ENCODE measurements at places on chromosomes 6 and 20.

DNA sequence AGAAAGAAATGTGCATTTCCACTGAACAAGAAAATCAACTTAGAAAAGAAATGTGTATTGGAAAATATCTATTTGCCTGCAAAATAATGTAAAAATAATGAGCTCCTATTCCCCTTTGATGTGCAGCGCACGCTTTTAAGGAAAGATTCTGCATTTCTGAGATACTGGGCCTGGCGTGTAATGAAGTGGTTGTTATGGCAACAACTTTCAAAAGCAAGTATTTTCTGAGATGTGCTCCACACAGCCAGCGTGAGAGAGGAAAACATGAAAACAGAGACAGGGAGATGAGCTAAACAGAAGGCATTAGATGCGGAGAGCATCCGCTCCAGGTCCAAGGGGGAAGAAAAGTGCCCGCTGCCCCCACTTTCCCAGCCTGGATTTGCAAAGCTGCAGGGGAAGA is 39.1 kb upstream of the GTSF1L start:
- no peak for DNase-seq

DNA sequence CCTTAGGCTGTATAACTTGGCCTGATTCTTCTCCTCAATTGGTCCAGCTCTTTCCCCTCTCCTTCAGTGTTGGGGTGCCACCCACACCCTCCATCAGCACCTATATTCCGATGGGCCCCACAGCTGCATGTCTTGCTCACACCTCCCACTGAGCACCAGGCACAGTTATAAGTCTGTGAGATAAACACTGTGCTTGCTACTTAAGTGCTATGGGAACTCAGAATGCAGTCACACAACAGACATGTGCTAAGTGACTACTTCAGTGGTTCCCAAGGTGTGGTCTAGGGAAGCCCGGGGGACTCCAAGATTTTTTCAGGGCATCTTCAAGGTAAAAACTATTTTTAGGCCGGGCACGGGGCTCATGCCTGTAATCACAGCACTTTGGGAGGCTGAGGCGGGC is 7.3 kb downstream of the ZC3H12D start:
- DNase-seq: no peak

GRCh38 chr6:84258866-84259265 is 31.4 kb upstream of the CEP162 start:
- no peak for DNase-seq

GRCh38 chr6:33433544-33434191 is 13.8 kb downstream of the SYNGAP1 start:
- peak; percentile 29 for DNase-seq

- no peak for DNase-seq
Measured at GRCh38 chr20:25319241-25320034, 71.2 kb downstream of the ABHD12 start.

GRCh38 chr6:112296122-112296521 is 41.8 kb upstream of the LAMA4 start:
- DNase-seq: no peak

GRCh38 chr6:143642403-143642802 is 35.4 kb upstream of the PHACTR2 start:
- no peak for DNase-seq

- no peak for DNase-seq
Measured at GRCh38 chr6:21382821-21383449, 210.6 kb upstream of the SOX4 start.

GRCh38 chr6:8545336-8545735 is 110.0 kb upstream of the SLC35B3 start:
- DNase-seq: no peak

DNA sequence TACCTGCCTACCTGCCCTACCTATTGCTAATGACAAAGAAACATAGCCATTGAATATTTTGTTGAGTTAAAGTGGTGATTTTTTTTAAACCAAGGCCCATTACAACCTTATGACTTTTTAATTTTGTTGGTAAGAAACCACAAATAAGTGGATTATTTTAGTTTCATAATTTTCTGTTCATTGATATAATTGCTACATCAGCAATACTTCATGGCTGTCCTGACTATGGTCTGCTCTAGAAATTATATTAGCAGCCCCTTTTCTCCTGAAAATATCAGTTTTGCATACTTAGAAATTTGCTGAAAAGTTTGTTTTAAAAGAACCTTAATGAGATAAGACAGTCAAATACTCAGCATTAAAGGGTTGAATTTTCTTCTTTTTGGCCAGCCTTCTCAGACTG is 106.5 kb downstream of the HIVEP1 start:
- DNase-seq: no peak

DNA sequence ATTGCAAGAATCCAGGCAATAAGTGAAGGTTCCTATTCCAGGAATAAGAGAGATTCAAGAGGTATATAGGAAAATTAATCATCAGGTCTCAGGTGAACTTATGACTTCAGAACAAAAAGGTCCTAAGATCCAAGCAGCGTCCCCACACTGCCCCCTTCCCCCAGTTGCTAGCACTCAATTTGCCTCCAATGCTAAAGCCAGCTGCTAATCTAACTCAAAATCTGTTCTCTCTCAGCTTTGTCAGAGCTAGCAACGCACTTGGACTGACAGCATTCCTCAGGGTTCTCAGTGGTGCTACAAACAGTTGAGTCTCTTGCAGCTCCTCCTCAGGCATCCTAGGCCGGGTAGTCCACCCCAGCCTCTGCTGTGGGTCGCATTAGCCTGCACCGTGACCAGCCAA is 148.3 kb downstream of the RFX6 start:
- DNase-seq: no peak

GRCh38 chr6:31209137-31209536 is 38.7 kb upstream of the POU5F1 start:
- no peak for DNase-seq

DNA sequence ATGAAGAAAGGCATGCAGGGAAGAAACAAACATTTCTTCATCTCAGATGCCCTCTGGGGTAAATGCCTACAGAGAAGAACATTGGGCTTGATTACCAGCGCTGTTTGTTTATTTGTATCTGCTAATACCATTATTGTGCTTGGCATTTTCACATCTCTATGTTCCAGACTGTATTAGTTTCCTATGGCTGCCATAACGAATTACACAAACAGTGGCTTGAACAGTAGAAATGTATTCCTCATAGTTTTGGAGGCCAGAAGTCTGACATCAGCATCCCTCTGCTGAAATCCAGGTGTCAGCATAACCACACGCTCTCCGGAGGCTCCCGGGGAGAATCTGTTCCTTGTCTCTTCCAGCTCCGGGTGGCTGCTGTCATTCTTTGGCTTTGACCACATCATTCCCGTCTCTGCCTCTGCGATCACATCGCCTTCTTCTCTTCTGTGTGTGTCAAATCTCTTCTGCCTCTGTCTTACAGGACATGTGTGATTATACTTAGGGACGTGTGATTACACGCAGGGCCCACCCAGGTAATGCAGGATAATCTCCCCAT is 241.6 kb upstream of the SUPT3H start:
- DNase-seq: no peak

GRCh38 chr6:36984581-36985416 is 1.2 kb downstream of the MTCH1 start:
- no peak for DNase-seq

- DNase-seq: no peak
Measured at GRCh38 chr6:39225946-39226437, 3.3 kb downstream of the KCNK5 start.

GRCh38 chr20:8073024-8073832 is 53.7 kb upstream of the TMX4 start:
- no peak for DNase-seq

DNA sequence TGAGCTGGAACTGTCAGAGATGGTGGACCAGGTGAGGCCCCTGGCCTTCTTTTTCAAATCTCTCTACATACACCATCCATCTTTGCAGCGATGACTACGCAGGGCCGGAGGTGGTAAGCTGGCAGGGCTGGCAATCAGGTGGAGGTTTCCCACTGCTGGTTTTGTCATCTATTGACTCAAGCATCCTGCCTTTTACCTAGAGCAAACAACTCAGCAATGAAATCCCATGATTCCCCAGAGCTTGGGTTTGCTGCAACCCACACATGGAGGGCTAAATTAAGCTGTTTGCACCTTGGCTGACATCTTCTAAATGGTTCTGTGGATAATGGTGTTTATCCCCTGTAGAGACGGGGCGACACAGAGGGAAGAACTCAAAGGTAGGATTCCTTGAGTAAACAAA is 170.2 kb downstream of the SCP2D1 start:
- no peak for DNase-seq

DNA sequence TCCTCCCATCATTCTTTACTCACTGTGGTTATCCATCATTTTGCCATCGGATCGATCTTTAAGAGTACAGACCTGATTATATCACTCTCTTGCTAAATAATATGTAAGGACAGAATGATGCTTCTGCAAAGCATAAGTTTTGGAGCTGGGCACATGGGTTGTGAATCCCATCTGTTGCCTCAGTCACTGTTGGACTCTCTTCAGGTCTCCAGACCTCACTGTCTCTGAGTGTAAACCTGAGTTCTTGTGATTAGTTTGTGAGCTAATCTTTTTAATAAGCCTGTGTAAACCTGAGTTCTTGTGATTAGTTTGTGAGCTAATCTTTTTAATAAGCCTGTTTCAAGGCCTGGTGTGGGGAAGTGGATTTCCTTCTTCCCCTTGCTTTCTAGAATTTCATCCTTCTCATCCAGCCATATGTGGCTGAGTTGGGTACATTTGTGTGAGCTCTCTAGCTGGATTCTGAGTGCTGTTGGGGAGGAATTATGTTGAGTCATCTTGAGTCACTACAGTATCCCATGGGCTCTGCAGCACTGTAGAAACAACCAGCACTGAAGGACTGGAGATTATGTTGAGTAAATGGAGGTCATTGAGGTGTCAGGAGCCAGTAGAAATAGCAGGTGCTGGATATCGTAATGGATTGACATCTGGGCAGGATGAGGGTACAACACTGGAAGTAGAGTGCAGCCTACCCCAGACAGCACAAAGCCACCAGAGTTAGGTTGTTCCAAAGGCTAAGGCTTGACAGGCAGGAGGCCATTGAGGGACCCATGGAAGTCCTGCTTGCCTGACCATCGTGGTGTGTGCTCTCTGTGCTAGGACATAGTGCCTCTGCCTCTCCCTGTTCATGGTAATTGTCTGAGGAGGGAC is 52.4 kb downstream of the SCAND1 start:
- DNase-seq: no peak

DNA sequence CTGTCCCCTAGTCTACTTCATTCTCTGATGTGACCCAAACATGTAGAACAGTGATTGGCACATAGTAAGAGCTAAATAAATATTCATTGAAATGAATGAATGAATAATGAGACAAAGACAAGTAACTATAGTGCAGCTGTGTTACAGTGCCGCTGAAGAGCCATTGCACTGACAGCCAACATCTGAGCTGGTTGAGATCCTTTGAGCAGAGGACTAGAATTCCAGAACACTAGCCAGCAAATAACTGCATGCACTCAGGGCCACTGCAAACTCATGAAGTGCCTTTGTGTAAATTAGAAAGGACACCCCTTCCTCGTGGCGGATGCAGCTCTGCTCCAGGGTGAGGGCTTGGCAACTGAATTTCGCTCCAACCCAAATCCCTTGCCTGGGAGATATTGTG is 230.3 kb upstream of the CDYL start:
- no peak for DNase-seq

- no peak for DNase-seq
Measured at GRCh38 chr6:53373638-53374037, 24.9 kb upstream of the ELOVL5 start.

GRCh38 chr6:15350386-15351083 is 104.7 kb downstream of the JARID2 start:
- no peak for DNase-seq

DNA sequence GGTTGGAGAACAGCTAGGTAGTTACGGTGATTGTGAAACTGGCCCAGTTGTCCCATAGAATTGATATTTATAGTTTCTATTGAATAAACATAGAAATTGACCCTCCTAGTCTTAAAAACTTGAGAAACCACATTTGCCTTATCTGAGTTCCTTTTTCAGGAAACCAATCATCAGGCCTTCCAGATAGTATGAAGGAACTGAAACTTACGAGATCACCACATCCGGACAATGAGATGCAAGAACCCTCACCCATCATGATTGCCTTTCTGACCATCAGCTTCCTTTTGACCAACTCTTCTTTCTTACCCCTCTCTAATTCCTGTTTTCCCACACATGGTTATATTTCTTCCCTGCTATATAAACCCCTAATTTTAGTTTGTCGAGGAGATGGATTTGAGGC is 21.8 kb downstream of the SLC35F1 start:
- DNase-seq: no peak

- no peak for DNase-seq
Measured at GRCh38 chr20:62087227-62087626, 21.5 kb upstream of the TAF4 start.

GRCh38 chr6:167565388-167565787 is 240.5 kb downstream of the TTLL2 start:
- no peak for DNase-seq

GRCh38 chr6:157226026-157226625 is 97.2 kb downstream of the TMEM242 start:
- DNase-seq: no peak
